ENCODE measurements at places on chromosomes 13 and 19. TPM values are rescaled to one million over a fixed set of nuclear protein-coding genes. Genes with fewer than 3 reads are reported as not detected.

Gene RFPL4AL1
- total RNA-seq = not detected

Gene DDX49
- 59.8 TPM for total RNA-seq

Gene MIR17HG
- total RNA-seq = 5.8 TPM

Gene OVOL3
- total RNA-seq = not detected
